ENCODE measurements at places on chromosomes 4 and X. TPM values are rescaled to one million over a fixed set of nuclear protein-coding genes. Genes with fewer than 3 reads are reported as not detected.
A peak's percentile ranks its signal among the peaks of the same experiment; 100 is the strongest.

DNA sequence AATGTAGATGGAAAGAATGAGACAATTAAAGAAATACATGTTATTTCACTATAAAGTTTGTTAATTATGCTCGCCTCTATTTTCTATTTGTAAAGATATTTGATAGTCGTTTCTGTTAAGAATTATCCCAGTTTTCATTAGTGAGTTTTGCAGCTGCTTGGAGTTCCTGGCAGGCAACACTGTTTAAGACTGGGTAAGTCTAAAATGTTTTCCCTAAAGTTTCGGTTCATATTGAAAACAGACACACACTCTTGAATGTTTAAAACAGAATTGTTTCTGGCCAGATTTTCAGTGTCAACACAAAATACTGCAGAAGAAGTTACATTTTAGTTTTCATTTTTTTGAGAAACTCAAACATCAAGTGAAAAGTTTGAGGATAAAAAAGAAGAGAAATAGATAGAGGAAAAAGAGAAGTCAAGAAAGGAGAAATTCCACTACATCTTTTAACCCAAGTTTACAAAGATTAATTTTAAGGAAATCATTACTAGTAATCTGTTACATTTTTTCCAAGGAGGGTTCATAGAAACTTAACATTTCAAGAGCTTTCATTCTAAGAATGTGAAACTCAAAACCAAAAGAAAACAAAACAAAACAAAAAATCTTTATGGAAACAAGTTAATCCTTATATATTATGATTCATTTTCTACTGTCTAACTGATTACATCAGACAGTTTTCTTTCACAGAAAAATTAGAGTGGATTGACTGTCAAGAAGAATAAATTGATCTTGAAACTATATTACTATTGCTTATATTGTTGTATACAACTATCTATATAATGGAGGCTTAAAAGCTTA lies 305.5 kb downstream of the FAT4 start:
- no peaks in the 10 kb centered on the region for H3K36me3 ChIP-seq
- H3K27me3 ChIP-seq: no peaks in the 10 kb centered on the region
- H3K27ac ChIP-seq: no peak overlapping the region
- no peaks in the 10 kb centered on the region for H3K4me1 ChIP-seq
- H3K4me3 ChIP-seq: no peak overlapping the region

- no peak overlapping the region for H3K4me3 ChIP-seq
- no peaks in the 10 kb centered on the region for H3K27me3 ChIP-seq
- no peak for DNase-seq
- no peak overlapping the region for H3K27ac ChIP-seq
- H3K36me3 ChIP-seq: no peaks in the 10 kb centered on the region
- no peaks in the 10 kb centered on the region for H3K4me1 ChIP-seq
Observed at GRCh38 chr4:105107095-105107856, 39.4 kb upstream of the TET2 start.

GRCh38 chr4:28890949-28891775 lies 1829.0 kb upstream of the PCDH7 start:
- H3K27me3 ChIP-seq: no peaks in the 10 kb centered on the region
- H3K4me3 ChIP-seq: no peak overlapping the region
- H3K36me3 ChIP-seq: no peaks in the 10 kb centered on the region
- H3K27ac ChIP-seq: no peak overlapping the region

DNA sequence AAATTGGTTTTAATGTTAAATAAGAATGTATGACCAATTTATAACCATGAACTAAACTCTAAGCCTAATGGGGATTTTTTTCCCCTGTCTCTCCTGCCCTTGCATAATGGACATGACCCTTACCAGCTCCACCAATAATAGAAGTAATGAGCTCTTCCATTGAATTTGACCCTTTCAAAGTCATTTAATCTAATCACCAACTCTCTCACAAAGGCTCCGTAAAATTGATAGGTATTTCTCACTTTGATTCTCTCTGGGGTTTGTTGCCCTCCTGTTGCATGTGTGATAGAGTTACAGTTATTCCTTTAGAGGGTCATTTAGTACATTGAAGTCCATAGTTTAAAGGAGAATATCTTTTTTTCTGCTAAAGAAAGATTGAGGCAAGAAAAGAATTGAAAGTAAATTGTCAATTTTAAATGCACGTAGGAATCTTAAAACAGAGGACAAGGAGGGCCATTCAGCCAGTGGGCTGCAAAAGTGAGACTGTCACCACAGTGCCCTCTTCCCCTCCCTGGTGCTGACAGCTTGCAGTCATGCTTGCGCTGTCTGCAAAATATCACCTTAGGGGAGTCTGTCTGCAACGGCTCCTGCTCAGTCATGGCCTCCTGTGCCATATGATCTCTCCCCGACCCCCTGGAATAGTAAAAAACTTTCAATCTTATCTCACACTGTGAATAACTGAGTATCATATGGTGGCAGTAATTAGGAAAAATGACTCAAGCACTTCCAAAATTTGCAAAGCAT lies 307.5 kb upstream of the GNPDA2 start:
- no peaks in the 10 kb centered on the region for H3K27me3 ChIP-seq
- H3K4me1 ChIP-seq: no peaks in the 10 kb centered on the region
- no peak for DNase-seq

DNA sequence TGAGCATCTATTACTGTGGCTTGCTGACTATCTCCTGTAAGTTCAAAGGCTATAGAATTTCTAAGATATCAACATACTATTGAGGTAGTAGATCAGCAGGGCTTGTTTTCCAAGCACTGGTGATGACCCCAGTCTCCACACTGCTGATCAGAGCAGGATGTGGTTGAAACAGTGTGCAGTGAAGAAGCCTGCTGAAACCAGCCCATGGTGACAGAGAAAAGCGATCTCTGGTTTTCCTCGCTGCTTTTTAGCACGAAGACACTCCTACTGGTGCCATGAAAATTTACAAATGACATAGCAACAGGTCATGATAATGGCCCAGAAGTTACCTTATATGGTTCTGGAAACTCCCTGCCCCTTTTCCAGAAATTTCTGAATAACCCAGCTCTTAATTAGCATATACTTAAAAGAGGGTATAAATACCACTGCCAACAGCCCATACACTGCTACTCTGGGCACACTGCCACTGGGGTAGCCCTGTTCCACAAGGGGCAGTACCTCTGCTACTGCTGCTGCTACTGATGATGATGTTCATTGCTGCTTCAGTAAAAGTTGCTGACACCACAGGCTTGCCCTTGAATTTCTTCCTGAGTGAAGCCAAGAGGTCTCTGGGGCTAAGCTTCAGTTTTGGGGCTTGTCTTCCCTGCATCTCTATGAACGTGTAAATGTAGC lies 1689.5 kb upstream of the PCDH10 start:
- no peak for DNase-seq
- H3K4me1 ChIP-seq: no peaks in the 10 kb centered on the region
- no peaks in the 10 kb centered on the region for H3K36me3 ChIP-seq
- no peaks in the 10 kb centered on the region for H3K27me3 ChIP-seq
- H3K4me3 ChIP-seq: no peak overlapping the region

DNA sequence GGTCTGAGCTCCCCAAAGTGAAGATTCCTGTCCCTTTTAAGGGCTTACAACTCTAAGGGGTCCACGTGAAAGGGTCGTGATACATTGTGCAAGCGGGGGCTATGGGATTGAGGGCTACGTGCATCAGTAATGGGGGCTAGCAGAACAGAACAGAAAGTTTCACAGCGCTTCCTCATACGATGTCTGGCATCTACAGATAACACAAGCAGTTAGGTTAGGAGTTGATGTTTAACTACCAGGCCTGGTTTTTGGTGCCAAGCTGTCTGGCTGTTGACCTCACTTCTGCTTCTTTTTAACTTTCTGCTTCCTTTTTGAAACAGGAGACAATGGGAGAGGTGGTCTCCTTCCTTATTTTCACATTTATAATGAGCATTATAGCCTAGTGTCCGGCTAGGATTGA lies 368.6 kb upstream of the CXorf51A start:
- H3K4me3 ChIP-seq: no peak overlapping the region
- H3K27ac ChIP-seq: no peak overlapping the region
- H3K36me3 ChIP-seq: no peaks in the 10 kb centered on the region
- DNase-seq: no peak
- no peaks in the 10 kb centered on the region for H3K27me3 ChIP-seq

- no peaks in the 10 kb centered on the region for H3K4me1 ChIP-seq
- DNase-seq: no peak
- H3K27me3 ChIP-seq: no peaks in the 10 kb centered on the region
- no peaks in the 10 kb centered on the region for H3K36me3 ChIP-seq
- no peak overlapping the region for H3K27ac ChIP-seq
Observed at GRCh38 chr4:127586922-127587571, 45.7 kb upstream of the INTU start.

- H3K27ac ChIP-seq: no peak overlapping the region
- no peaks in the 10 kb centered on the region for H3K27me3 ChIP-seq
- H3K4me1 ChIP-seq: no peaks in the 10 kb centered on the region
- H3K36me3 ChIP-seq: no peaks in the 10 kb centered on the region
Observed at GRCh38 chr4:123783921-123784320, 387.3 kb downstream of the SPRY1 start.

- no peak for DNase-seq
- H3K27ac ChIP-seq: no peak overlapping the region
- no peaks in the 10 kb centered on the region for H3K36me3 ChIP-seq
- no peaks in the 10 kb centered on the region for H3K27me3 ChIP-seq
- peaks cover under 1% of the 10 kb centered on the region for H3K4me1 ChIP-seq
Observed at GRCh38 chr4:4254666-4255065, 6.6 kb upstream of the TMEM128 start.

GRCh38 chrX:77484045-77484444 lies 36.9 kb downstream of the FGF16 start:
- H3K27me3 ChIP-seq: no peaks in the 10 kb centered on the region
- H3K27ac ChIP-seq: no peak overlapping the region
- no peaks in the 10 kb centered on the region for H3K36me3 ChIP-seq
- no peaks in the 10 kb centered on the region for H3K4me1 ChIP-seq
- no peak overlapping the region for H3K4me3 ChIP-seq

DNA sequence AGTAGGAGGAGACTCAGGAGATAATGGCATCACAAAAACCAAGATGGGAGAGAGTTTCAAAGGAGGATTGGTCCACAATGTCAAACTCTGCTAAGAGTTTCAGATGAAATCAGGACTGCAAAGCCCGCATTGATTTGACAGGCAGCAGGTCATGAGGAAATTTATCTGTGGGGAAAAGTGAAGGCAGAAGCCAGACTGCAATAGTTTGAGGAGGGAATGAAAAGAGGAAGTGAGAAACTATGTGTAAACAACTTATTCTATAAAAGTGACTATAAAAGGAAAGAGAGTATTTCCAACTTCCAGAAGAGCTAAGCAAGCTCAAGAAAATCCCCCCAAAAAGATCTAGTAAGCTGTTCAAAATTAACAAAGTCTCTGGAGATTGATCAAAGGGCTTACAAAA lies 66.3 kb upstream of the DGKK start:
- DNase-seq: no peak
- no peak overlapping the region for H3K4me3 ChIP-seq
- H3K27me3 ChIP-seq: no peaks in the 10 kb centered on the region
- no peak overlapping the region for H3K27ac ChIP-seq

GUCY1B1 gene
- 17.5 TPM for total RNA-seq

DNA sequence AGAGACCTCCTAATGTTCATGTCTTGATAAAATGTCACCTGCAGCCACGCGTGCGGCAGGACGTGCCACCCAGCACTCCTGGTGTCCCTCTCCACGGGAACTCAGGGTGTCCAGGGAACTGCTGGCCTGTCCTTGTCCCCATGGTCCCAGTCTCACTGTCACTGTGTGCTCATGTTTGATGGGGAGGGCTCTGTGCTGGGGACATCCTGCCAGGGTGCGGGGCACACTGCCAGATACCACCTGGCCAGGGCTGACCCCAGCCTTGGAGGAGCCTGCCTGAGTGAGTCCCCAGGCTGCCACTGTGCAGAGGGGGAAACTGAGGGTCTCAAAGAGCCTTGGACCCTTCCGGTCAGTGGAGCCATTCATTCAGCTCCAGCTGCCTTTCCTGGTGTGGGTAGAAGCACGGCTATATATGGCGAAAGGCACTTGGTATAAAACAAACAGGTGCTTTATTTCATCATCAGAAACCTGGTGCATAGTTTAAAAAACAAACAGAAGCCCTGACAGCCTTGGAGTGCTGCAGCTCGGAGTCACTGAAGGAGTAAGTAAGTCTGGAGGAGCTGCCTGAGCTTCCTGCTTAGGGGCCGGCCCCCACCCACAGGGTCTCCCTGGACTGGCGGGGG lies 33.0 kb downstream of the NOP14 start:
- peak overlapping the region; percentile 95 for H3K27ac ChIP-seq
- H3K27me3 ChIP-seq: no peaks in the 10 kb centered on the region
- no peak overlapping the region for H3K4me3 ChIP-seq
- DNase-seq: no peak
- no peaks in the 10 kb centered on the region for H3K36me3 ChIP-seq

- no peaks in the 10 kb centered on the region for H3K4me1 ChIP-seq
- H3K4me3 ChIP-seq: no peak overlapping the region
- no peak overlapping the region for H3K27ac ChIP-seq
- no peak for DNase-seq
- no peaks in the 10 kb centered on the region for H3K27me3 ChIP-seq
- H3K36me3 ChIP-seq: no peaks in the 10 kb centered on the region
Observed at GRCh38 chr4:117154251-117154650, 68.9 kb upstream of the TRAM1L1 start.

- no peak for DNase-seq
- no peaks in the 10 kb centered on the region for H3K27me3 ChIP-seq
- H3K4me1 ChIP-seq: no peaks in the 10 kb centered on the region
- no peaks in the 10 kb centered on the region for H3K36me3 ChIP-seq
- no peak overlapping the region for H3K27ac ChIP-seq
- no peak overlapping the region for H3K4me3 ChIP-seq
Observed at GRCh38 chr4:138204507-138204906, 37.6 kb downstream of the SLC7A11 start.

TKTL2 gene
- not detected for total RNA-seq

DNA sequence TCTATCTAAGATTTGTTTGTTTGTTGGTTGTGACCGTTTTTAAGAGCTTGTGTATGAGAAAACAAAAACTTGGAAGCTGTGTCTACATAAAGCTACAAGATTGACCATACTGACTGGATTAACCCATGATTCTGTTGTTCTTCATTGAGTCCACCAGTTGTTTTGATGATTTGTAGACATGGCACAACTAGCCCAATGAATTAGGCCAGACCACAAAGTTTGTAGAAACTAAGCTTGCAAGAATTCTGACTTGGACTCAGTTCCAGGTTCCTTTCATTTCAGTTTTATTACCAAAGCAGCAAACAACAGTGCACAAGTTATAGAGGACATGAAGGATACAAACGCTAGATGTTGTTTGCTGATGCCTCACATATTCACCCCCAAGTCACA lies 119.3 kb downstream of the RASGEF1B start:
- H3K27ac ChIP-seq: no peak overlapping the region
- H3K36me3 ChIP-seq: no peaks in the 10 kb centered on the region
- H3K27me3 ChIP-seq: peaks cover 3% of the 10 kb centered on the region

- peaks cover 41% of the 10 kb centered on the region for H3K27me3 ChIP-seq
- no peaks in the 10 kb centered on the region for H3K36me3 ChIP-seq
- no peaks in the 10 kb centered on the region for H3K4me1 ChIP-seq
Observed at GRCh38 chrX:40006106-40007017, 91.4 kb downstream of the BCOR start.

GRCh38 chrX:84078991-84079390 lies 109.0 kb downstream of the RPS6KA6 start:
- H3K4me1 ChIP-seq: no peaks in the 10 kb centered on the region
- DNase-seq: no peak
- H3K4me3 ChIP-seq: no peak overlapping the region
- no peak overlapping the region for H3K27ac ChIP-seq

GRCh38 chr4:101777431-101777830 lies 13.1 kb upstream of the BANK1 start:
- no peaks in the 10 kb centered on the region for H3K4me1 ChIP-seq
- no peak for DNase-seq
- no peaks in the 10 kb centered on the region for H3K36me3 ChIP-seq
- H3K27ac ChIP-seq: no peak overlapping the region

MAGEA10 gene
- total RNA-seq: not detected
